ENCODE measurements at places on chromosomes 12 and 14. TPM values are rescaled to one million over a fixed set of nuclear protein-coding genes. Genes with fewer than 3 reads are reported as not detected.

The COX8C gene
- not detected for total RNA-seq

The MSI1 gene
- total RNA-seq = not detected

The SLC17A8 gene
- not detected for total RNA-seq

The SRRM4 gene
- not detected for total RNA-seq

The KRT2 gene
- total RNA-seq = not detected

The TEX52 gene
- total RNA-seq = not detected

The CPNE6 gene
- total RNA-seq = not detected

The P2RX7 gene
- 4.2 TPM for total RNA-seq

DNA sequence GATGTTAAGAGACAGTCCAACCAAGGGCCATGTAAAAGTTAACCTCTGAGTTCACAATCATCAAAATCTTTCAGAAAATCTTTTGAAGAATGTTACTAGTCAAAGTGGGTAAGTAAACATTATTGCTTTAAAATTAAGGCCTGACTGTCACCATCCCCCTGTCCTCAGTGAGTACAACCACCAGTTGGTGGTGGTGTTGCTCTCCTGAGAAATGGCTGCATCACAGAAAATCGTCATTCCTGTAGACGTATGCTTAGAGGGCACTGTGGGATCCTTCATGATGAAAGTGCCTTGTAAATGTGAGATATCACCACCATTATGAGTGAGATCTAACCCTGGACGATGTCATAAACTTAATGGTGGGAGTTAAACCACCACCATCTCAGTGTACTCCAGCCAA lies 451.2 kb downstream of the RPS29 start:
- DNase-seq = no peak

- DNase-seq = peak; percentile 73
These were observed 37.0 kb upstream of the P2RX7 start for GRCh38 chr12:121095544-121096198.

DNA sequence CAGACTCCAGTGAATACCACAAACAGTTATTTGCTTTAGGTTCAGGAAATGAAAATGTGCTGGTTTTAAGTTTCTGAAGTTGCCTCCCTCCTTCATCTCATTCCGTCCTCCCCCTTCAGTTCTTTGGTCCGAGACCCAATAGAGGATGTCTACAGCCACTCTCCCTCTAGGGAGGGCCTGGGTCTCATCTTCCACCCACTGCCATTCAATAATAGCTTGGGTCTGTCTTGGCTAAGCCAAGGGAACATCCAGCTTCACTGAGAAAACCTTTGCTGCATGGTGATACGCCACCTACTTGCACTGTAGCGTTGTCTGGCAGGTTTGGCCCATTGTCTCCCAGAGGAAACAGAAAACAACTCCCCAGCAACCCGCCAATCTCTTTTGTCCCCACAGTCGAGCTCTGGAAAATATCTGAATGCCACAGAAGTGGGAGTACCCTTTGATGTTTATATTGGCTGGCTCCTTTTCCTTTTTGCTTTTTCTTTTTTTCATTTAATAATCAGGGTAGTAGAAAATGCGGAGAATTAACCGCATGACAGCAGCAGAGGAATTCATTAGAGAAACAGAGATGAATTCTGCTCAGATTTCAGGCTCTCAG lies 380.1 kb downstream of the RAD51B start:
- peak; percentile 66 for DNase-seq

- no peak for DNase-seq
These were observed 243.1 kb upstream of the FOXN3 start for GRCh38 chr14:89660166-89660565.

- no peak for DNase-seq
These were observed 21.7 kb upstream of the NUP107 start for GRCh38 chr12:68665016-68665569.

- no peak for DNase-seq
These were observed 38.4 kb downstream of the EEA1 start for GRCh38 chr12:92890601-92891106.

- no peak for DNase-seq
These were observed 34.9 kb upstream of the WDR89 start for GRCh38 chr14:63676615-63677014.

DNA sequence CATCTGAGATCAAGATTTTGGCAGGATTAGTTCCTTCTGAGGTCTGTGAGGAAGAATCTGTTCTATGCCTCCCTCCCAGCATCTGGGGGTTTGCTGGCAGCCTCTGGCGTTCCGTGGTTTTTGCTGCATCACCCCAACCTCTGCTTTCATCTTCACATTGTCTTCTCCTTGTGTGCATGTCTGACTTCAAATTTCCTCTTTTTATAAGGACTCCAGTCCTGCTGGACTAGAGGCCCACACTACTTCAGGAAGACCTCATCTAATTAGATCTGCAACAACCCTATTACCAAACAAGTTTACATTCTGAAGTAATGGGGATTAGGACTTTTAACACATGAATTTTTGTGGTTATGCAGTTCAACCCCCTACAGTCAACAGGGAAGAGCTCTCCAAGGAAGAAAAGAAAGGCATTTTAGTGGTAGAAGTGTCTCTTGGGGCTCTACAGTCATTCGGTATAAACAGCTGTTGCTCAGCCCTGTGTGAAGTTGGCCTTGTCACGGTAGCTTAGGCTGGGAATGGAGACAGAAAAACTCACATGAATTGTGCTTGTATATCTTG lies 89.7 kb downstream of the CAND1 start:
- no peak for DNase-seq

- DNase-seq = no peak
These were observed 1.3 kb upstream of the NUDT14 start for GRCh38 chr14:105182296-105183020.

DNA sequence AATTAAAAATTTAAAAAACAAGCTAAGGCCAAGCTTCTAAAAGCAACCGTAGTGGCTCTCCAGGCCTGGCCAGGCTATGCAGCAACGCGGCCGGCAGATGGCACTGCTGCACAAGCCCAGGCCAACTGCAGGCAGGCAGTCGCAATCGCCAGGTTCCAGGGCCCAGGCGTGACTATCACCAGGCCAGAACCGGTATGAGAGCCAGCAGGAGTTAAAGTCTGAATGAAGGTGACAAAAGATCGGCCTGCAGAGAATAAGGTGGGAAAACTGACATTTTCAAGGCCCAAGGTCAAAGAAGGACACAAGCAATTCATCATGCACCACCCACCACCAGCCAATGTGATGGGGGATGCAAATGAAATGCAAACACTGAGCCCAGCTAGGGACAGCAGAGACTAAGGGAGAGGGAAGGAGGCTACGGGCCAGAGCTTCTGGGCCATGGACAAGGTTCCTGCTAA lies 43.6 kb upstream of the ANO2 start:
- no peak for DNase-seq

DNA sequence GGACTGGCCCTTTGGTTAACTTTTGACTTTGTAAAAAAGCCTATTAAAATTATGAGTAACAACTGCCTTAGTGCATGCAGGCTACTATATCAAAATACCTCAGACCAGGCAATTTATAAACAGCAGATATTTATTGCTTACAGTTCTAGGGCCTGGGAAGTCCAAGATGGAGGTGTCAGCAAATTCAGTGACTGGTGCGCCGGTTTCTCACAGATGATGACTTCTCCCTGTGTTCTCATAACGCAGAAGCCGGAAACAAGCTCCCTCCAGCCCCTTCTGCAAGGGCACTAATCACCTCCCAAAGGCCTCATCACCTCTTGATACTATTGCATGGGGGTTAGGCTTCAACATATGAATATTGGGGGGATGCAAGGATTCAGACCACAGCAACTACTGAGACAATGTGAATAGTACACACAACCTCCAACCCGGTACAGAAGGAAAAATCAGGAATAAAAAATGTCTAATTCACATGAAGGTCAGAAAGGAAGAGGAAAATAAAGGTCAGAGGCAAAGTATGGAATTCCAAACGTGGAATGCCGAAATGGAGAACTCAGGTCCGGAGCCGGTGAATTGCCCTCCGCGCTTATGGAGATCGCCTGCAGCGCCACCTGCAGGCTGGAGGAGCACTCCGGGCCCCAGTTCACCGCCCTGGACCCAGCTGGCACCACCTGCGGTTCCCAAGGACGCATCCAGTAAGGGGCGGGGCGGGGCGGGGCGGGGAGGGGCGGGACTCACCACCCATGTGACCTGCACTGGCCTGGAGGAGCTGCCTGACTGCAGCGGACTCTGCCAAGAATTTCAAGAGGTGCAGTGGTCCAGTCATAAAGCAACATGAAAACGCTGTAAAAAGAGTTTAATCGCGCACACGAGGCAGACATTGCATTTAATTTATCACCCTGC lies 203.4 kb downstream of the KIF26A start:
- peak; percentile 1 for DNase-seq

- DNase-seq = no peak
These were observed 10.3 kb upstream of the INF2 start for GRCh38 chr14:104678901-104679705.

DNA sequence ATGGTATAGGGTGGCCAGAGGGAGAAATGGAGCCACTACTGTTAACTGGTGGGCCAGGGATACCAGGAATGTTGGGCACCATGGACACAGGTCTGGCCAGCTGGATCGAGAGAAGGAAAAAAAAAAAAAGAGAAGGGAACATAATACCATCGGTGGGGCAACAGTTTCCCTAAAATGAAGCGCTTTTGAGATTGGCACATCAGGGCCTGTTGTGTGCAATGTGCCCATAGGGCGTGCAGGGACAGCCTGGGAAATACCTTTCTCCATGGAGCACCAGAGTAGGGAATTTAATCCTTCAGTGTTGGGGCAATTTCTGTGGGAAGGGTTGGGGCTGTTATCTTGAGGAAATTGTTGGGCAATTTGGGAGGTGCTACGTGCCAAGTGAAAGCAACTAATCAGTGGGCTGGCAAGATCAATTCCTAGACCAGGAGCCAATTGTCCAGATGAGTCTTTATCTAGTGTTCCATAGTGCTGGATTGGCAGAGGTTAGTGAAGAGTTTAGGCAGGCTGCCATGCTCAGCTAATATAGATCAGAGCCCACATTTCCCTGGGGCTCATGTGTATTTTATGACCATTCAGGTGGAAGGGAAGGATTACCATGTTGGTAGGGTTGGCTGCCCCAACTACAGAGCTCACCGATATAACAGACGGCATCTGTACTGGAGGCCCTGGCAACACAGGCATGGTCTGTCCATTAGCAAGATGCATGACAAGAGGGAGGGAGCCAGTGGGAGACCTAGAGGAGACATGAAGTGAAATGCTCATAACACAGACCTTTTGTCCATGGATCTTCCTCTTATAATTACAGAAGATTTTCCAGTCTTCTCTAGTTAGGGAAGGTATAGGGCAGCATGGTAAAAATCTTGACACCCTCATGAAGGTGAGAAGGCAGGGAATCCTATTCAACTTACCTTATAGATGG lies 25.5 kb upstream of the NPFF start:
- no peak for DNase-seq

- no peak for DNase-seq
These were observed 145.1 kb upstream of the GRIP1 start for GRCh38 chr12:66823857-66824570.

DNA sequence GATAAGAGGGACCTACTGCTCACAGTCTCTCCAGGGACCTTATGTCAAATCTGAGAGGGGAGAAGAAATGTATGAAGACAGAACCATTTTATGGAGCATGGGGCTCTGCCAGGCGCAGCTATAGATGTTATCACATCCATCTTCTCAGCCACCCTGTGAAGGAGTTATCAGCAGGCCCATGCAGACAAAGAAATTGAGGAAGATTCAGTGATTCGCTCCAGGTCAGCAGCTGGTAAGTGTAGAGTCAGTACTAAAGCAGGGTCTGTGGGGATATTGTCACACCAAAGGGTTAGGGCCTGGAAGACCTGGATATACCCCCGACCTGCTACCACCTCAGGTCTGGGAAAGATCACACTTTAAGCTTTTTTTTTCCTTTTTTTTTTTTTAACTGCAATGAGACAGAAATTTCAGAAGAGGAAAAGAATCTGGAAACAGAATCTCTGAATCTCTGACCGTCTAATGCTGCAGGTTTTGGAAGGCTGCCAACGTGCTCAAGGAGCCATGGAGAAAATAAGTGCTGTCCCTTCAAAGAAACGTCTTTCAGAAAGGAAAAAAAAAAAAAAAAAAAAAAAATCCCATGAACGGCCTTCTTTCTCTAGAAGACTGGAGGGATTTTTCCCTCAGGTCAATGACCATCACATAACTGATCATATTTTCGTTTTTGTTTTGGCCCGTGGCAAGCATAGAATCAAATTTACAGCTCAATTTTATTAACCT lies 73.3 kb upstream of the PLEKHG7 start:
- no peak for DNase-seq

Data from glomerular endothelial cell (primary cell).